NCI-H1417 (cell line): ENCODE measurements at places on chromosomes 12 and 14.
A peak's percentile ranks its signal among the peaks of the same experiment; 100 is the strongest.

DNA sequence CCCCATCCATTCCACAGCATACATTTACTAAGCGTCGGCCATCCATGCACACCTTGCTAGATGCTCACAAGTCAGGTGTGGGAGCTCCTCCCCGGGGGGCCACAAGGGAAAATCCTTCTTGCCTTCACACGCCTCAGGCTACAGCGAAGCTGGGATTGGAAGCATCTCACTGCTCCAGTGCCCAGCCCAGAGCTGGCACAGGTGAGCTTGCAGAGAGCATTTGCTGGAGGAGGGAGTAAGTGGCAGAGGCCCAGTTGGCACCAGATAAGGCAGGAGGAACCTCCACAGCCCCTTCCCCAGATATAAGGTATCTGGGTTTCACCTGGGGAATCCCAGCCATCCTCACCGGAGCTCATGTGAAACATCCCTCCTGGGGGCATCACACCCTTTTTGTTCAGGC lies 1.8 kb downstream of the TRPV4 start:
- DNase-seq = no peak

DNA sequence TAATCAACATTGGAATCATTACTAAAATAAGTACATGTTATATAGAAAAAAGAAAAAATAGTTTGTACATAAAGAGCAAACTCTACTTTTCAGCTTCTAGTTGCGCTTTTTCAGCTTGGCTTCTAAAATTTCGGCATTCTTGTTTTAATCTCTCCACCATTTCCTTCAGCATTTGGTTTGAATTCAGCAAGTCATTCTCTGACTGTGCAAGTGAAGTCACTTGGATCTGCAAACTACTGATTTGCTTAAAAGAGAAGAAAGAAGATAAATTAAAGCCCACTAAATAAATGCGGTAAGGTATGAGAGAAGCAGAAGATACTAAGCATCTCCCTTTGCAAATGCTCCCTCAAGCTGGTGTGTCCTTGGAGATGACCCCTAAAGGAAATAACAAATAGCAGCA lies 126.3 kb downstream of the CEP83 start:
- no peak for DNase-seq

- peak; percentile 27 for DNase-seq
Observed at GRCh38 chr14:103512701-103513611, 9.7 kb downstream of the CKB start.

- DNase-seq = no peak
Observed at GRCh38 chr14:48563489-48563888, 888.1 kb upstream of the MDGA2 start.

DNA sequence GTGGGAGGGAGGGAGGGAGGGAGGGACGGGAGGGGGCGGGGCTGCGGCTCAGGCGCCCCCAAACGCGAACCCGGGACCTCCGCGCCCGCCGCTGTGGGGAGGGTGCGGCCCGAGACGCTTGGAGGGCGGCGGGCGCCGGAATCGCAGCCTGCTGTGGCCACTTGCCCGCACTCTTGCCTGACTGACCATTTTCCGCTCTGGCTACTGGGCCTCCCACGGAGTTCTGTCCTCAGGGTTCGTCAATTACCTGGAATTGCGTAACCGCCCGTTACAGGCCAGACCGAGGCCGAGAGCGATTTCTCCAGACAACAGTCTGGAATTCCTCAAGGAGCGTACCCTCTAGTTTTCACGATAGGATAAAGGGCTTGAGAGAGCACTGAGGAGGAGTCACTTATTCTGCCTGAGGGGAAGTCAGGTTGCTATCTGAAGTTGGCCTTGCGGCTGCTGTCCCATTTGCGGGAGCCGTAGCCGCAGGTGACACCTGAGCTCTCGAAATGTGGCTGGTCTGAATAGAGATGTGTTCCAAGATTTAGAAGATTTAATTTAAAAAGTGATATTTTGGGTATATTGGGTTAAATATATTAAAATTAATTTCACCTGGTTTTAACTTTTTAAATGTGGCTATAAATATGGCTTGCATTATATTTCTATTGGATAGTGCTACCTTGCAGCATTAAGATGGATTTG lies 446 bp upstream of the ZNF641 start:
- DNase-seq = peak; percentile 90

DNA sequence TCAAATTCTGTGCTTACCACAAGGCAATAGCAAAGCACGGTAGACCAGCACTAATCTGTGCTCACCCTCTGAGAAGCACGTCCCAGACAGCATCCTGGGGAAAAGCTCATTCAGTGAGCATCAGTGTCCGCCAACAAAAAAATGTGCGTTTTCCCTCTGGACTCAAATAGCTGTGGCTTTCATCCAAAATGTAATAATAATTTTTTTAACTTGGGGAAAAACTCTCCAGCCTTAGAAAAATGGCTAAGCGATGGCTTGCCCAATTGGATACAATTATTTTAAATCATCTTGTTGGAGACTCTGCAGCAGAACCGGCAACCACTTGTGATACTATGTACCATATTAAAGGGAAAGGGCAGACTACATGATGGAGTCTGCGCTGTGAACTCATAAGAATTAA lies 1.1 kb upstream of the KRT77 start:
- no peak for DNase-seq

- DNase-seq = no peak
Observed at GRCh38 chr12:26612203-26612602, 220.8 kb downstream of the ITPR2 start.

DNA sequence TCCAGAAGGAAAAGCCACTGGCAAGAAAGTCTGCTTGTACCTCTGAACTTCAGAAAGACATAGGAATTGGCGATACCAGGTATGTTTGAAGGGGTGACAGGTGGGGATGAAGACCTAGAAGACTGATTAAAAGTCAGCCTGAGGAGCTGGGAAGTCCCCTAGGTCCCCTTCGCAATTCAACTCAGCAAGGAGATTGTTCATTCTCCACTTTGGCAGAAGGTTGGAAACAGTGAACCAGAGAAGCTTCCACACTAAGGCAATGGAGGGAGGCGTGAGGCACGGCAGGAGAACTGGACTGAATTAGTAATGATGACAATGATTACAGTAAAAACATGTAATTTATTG lies 240.3 kb upstream of the TMPO start:
- DNase-seq = no peak
